ENCODE measurements at places on chromosomes 7 and 10. TPM values are rescaled to one million over a fixed set of nuclear protein-coding genes. Genes with fewer than 3 reads are reported as not detected.

- no peak for DNase-seq
Observed at GRCh38 chr7:84970670-84971069, 216.2 kb downstream of the SEMA3D start.

- no peak for DNase-seq
Observed at GRCh38 chr7:70051726-70052125, 453.5 kb downstream of the AUTS2 start.

GRCh38 chr7:158821171-158822031 lies 7.9 kb downstream of the ESYT2 start:
- no peak for DNase-seq

DNA sequence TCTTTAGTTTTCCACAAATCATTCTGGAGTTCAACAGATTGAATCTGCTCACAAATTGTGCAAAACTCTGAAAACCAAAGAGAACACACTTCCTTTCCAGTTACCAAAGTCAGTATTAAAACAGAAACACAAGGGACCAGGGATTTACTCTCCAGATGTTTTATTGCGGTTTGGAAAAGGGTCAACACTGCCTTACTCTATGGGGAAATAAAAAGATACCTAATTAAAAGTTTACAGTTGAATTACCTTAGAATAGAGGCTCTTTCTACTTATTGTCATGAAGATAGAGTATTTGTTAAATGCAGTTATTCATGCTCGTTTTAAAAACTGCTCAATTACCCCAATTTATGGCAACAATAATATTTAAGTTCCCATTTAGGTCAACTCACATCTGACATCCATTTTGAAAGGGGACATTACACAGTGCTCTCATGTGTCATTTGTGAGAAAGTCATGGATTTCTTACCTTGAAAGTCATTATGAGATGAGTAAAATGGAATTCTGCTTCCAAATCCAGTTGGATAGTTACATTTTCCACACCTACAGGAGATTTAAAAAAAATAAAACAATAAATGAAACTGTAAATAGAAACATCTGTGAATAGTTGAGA lies 8.4 kb downstream of the LAMB1 start:
- DNase-seq, result no peak

- DNase-seq, result no peak
Observed at GRCh38 chr10:34323192-34323591, 491.9 kb downstream of the PARD3 start.

GRCh38 chr7:122219253-122219865 lies 75.3 kb upstream of the AASS start:
- no peak for DNase-seq

GRCh38 chr10:30759423-30759822 lies 129.9 kb upstream of the LYZL2 start:
- DNase-seq, result no peak

DNA sequence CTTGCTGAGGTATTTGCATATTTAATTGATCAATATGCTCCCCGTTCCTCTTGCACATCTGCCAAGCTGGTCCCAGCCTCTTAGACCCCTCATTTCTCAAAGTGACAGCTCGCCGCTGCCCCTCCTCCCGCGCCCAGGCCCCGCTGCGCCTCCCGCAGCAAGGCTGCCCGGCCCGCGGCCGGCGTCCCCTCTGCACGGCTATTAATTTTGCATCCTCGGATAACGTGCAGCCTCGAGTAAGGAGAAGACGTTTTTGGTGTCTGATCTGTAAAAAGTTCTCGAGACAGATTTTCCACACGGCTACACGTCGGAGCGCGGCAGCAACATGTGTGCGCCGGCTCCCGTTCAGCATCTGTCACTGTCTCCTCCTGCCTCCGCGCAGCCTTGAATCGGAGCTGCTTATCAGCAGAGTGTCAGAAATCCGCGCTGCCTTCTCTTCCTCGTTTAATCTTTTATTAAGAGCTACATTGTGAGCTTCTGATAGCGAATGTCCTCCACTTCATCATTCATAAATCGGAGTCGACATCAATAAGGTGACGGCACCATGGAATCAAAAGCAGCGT lies 65.3 kb downstream of the EBF3 start:
- no peak for DNase-seq

GRCh38 chr7:71186535-71187057 lies 54.7 kb downstream of the GALNT17 start:
- no peak for DNase-seq

- no peak for DNase-seq
Observed at GRCh38 chr10:70499836-70500167, 21.2 kb downstream of the PALD1 start.

DNA sequence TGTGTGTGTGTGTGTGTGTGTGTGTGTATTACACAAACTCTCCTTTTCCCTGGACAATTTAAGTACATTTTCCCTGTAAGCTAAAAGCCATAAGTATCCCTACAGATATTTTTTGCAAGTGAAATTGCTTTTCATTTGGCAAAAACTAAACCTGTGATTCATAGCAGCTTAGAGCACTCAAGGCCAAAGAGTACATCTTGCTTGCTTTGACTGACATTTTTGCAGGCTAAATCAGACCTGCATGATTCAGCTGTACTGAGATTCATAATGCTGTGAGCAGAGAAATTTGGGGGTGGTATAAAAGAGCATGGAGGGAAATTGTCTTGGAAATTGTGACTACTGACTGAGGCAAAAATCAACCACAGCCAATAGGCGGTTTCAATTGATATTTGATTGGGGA lies 500.4 kb downstream of the GFRA1 start:
- DNase-seq, result no peak

GRCh38 chr10:63217120-63217605 lies 84.0 kb downstream of the NRBF2 start:
- no peak for DNase-seq

GRCh38 chr10:116101616-116102315 lies 171.2 kb downstream of the GFRA1 start:
- DNase-seq, result no peak

VSTM4 gene
- total RNA-seq, result 8.5 TPM

FRMD4A gene
- total RNA-seq, result 68.2 TPM

COX15 gene
- total RNA-seq, result 40.4 TPM

OR2F2 gene
- total RNA-seq, result not detected

TMEM176B gene
- 345 TPM for total RNA-seq

OPN4 gene
- total RNA-seq, result not detected
